ENCODE measurements at places on chromosomes 7 and 10.
A peak's percentile ranks its signal among the peaks of the same experiment; 100 is the strongest.

DNA sequence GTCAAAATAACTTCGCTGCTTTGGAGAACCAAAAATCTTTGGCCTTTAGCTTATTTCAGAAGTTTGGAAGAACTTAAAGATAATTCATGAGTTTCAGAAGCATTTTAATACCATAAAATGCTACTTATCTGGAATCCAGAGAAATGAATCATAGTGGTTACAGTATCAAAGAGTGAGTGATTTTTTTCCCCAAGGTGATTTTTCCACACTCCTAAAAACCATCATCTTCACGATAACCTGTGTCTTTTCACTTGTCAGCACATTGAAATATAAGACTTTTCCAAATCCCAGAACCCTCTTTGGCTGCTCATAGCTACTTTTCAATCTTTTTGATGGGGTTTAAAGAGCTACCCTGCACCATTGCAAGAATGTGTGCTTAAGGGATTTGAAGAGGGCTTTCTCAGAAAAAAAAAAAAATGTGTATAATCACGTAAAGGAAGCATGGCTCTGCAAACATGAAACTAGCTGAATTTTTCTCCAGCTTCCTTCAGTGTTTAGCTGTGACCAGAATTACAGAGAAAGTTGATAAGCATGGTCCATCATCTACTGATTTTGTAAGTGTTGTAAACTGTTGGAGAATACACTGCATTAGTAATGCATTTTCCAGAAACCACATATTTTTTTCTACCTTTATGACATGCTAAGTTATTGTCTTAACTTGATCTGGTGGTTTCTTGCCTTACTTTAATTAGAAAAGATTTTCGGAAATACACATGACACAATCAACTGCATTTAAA is 134.9 kb downstream of the BICC1 start:
- DNase-seq: no peak

DNA sequence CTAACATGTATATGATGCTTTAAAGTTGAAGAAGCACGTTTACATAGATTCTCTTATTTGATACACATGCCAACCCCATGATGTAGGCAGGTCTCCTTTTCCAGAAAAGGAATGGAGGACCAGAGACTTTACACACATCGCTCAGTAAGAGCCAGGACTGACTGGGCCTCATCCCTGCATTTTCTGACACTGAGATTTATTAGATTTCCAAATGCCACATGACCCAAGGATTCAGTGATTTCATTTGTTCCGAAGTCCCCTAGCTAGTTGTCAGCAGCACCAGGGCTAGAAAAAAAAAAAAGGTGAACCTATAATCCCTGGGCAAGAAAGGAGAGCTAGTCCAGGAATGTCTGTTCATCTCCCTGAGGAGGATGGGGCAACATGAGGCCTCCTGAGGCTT is 143.3 kb upstream of the AGK start:
- no peak for DNase-seq

DNA sequence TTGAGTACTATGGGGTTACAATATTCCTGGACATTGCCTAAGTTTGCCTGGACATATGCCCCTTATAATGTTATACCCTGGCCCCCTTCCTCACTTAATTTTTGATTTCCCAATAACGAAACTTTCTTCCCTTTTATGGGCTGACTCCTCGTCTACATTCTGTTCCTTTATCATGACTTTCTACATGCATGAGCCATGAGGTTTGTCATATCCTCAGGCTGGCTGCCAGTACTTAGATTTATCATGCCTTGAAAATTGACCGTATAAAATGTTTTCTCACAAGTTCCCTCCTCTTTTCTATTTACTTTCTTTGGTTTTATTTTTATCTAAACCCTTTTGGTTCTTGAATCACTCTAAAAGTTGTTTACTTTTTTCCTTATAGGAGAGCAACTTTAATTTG is 4.7 kb downstream of the DNAH11 start:
- no peak for DNase-seq

GRCh38 chr10:69087590-69088470 is at the start of gene SRGN:
Gene SRGN, plus strand, starts transcription at chr10:69088103. Its CDS starts 55 bp downstream, at chr10:69088158.
- DNase-seq: peak; percentile 3

DNA sequence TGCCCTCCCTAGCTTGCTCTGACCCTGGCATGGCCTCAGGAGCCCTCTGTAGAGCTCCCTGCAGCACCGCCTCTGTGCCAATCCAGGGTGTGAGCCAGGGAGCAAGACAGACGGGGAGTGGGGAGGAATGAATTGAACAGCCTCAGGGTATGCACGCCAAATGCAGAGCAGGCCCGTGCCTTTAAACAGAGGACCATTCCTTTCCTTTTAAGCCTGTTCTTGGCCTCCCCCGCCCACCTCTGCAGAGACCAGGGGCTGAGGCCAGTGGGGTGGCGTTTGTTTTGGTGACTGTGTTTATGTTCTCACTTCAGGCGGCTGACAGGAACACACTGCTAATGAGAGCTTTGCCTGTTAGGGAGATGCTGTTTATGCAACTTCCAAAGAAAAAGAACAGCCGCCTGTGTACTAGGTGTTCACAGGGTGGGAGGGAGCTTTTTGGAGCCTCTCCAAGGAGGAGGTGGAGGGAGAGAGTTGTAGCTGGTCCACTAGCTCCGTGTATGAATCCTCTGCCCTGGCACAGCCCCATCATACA is 528.1 kb upstream of the DPP6 start:
- DNase-seq: peak; percentile 58

DNA sequence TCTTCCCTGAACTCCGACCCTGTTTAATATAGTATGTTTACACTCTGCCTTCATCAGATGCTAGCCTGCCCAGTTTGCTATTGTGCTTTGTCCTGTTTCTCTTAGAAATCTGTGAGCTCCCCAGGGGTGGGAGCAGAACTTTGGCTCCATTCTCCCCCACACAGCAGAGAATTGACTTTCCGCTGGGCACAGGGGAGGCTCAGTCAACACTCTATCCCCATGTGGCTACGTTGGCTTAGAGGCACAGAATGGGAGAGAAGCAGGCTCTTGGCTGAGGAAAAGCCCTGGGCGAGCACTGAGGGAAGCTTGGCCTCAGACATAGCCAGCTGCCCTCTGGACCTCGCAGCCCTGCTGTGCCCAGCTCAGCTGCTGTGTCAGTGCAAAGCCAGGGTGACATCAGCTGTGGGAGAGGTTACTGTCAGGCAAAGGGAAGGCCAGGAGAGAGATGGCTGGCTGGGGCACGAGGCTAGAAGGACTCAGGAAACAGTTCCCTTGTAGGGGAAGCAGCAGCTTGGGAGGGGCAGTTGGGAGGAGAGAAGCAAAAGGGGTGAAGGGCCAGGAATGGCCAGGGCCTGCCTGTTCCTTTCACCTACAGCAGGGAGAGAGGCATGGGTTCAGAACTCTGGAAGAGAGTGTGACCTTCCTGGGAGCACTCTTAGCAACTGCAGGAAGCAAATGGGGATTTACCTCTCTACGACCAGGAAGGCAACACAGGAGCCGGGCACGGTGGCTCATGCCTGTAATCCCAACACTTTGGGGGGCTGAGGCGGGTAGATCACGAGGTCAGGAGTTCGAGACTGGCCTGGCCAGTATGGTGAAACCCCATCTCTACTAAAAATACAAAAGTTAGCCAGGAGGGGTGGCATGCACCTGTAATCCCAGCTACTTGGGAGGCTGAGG is 5.8 kb upstream of the SCD start:
- DNase-seq: no peak

GRCh38 chr10:6039711-6040110 is 22.5 kb downstream of the IL2RA start:
- no peak for DNase-seq

- DNase-seq: no peak
Observed at GRCh38 chr7:99193527-99194220, 14.2 kb downstream of the KPNA7 start.

DNA sequence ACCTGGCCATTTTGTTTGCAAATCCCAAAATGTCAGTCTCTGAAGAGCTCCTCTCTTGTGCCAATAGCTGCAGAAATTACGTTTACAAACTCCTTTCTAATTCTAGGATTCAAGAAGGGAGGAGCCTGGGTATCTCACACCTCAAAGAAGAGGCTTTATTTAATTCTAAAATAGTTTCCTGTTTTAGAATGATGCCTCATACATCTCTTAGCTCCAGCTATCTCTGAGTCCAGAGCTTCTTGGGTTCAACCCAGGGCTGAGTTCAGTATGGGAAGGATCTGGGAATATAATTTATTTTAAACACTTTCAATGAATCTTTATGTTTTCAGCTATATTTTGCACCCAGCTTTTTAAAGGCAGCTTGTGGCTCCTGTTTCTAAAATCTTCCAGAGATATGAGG is 150.1 kb downstream of the CACNA2D1 start:
- DNase-seq: no peak

GRCh38 chr7:36283711-36284130 is 105.9 kb upstream of the ANLN start:
- DNase-seq: no peak

GRCh38 chr7:122465296-122465695 is 160.7 kb upstream of the FEZF1 start:
- no peak for DNase-seq

GRCh38 chr10:93572606-93573005 is 6.1 kb downstream of the FFAR4 start:
- DNase-seq: no peak

DNA sequence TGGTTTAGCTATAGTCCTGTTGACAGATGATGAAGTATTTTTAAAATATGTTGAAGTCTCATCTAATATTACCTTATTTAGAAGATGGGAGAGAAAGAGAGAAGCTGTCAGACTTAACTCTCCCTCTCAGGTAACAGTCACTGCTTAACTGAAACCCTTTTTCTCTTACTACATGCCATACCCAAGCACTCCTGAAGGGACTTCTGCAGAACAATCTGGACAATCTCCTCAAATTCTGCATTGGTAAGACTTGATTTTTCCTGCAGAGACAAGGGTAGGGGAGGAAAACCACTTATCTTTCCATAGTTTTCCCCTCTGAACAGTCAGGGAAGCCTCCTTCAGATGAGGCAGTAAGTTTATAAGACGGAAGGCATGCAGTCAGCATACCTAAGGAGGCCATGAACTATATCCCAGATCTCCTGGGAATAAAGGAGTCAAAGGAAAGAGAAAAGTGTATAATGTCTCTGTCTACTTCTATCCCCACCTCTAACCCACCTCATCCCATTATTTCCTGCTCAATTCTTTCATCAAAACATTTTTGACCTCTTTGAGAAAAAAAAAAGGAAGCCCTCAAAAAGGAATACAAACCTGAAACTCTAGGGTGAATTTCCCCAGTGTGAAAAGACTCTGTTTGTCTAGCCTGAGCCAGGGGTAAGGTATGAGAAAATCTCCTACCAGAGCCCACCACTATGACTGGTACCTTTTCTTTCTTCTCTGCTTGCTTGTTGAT is 9.4 kb downstream of the ZCWPW1 start:
- no peak for DNase-seq
